GM23338 (cell line): ENCODE measurements at places on chromosomes 13 and 19. TPM values are rescaled to one million over a fixed set of nuclear protein-coding genes. Genes with fewer than 3 reads are reported as not detected.

Gene KLK15
- not detected in 2 replicates for total RNA-seq

GRCh38 chr13:49802426-49802825 lies 9.9 kb upstream of the KPNA3 start:
- no peak for DNase-seq
- H3K27me3 ChIP-seq: no peaks in the 10 kb centered on the region
- no peak overlapping the region for H3K27ac ChIP-seq
- H3K36me3 ChIP-seq: no peaks in the 10 kb centered on the region
- no peak overlapping the region for H3K4me3 ChIP-seq
- H3K4me1 ChIP-seq: no peaks in the 10 kb centered on the region

Gene ZNF132
- total RNA-seq: 3.0 and 5.2 TPM in 2 replicates

Gene OR7E24
- total RNA-seq: not detected in 2 replicates

Gene RASGRP4
- total RNA-seq: 3.6 and 4.1 TPM in 2 replicates

DNA sequence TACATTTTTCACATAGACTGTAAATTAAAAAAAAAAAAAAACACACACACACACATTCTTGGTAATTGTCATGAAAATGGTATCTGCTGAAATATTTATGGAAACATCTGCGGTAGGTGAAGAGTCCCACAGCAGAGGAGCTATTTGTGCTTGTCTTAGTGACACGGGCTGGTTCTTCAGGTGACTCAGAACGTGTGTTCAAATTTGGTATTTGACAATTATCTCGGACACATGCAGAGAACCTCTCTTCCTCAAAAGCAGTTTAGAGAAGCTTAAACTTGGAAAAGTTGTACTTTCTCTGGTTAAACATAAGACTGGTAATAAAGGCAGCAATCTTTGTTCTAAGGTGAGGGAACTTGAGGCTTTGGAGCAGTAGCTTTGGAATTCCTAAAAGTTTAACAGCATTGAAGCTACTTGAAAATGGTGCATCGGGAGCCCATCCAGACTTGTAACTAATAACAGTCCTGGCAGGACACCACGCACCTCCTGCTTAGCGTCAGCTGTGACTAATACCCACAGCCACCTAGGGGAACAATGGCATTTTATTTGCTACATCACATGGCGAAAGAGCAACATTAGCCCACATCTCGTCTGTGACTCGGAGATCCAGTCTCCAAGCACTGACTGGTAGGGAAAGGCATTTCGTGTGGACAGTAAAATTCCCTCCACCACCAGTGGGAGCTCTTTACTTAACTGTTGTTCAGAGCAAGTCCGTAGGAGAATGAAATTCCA lies 1505.1 kb upstream of the SLC10A2 start:
- no peak overlapping the region for H3K4me3 ChIP-seq
- no peaks in the 10 kb centered on the region for H3K27me3 ChIP-seq
- H3K27ac ChIP-seq: no peak overlapping the region
- H3K36me3 ChIP-seq: no peaks in the 10 kb centered on the region
- H3K4me1 ChIP-seq: no peaks in the 10 kb centered on the region; the same call in 1 of the 2 replicates
- peak; percentile 79 for DNase-seq

- DNase-seq: peak; percentile 24
- H3K27ac ChIP-seq: no peak overlapping the region
- H3K36me3 ChIP-seq: no peaks in the 10 kb centered on the region
- peaks cover 14% of the 10 kb centered on the region for H3K4me1 ChIP-seq
- no peaks in the 10 kb centered on the region for H3K27me3 ChIP-seq
- H3K4me3 ChIP-seq: no peak overlapping the region
These were observed 405.3 kb upstream of the GPC6 start for GRCh38 chr13:92821324-92821723.

Gene ZNF610
- total RNA-seq: 5.3 and 6.3 TPM in 2 replicates
